Activated naive CD8-positive, alpha-beta T cell treated with anti-CD3 and anti-CD28 coated beads, Interleukin-2, amount 10 ng/mL, durations not matched to agents 7 days and 5 days (primary cell): ENCODE measurements at places on chromosomes 3 and 15.

DNA sequence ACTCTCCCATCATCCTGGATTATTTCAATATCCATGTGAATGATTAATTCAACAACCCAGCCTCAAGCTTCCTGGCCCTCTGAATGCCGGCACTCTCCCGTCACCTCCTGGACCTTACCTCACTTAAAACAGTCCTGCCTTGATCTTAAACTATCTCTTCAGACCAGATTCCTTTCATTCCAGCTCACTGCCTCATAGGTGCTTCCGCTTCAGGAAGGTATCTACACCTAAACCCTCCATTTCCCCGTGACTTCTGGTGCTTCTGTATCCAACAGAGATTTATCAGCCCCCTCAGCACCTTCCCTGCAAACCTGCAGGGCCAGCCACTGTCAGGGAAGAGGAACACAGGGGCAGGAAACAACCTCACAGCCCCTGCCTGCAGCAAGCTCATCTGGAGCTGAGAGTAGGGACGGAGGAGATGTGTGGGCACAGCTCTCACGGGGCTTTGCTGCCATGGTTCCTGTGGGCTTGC lies 98.9 kb upstream of the TJP1 start:
- no peak for DNase-seq
- no peak overlapping the region for H3K27ac ChIP-seq
- no peak overlapping the region for H3K4me3 ChIP-seq
- H3K27me3 ChIP-seq = peaks cover 28% of the 10 kb centered on the region

GRCh38 chr3:112464264-112464663 lies 35.0 kb downstream of the BTLA start:
- H3K4me1 ChIP-seq = peaks cover 73% of the 10 kb centered on the region
- H3K4me3 ChIP-seq = peak overlapping the region; percentile 73
- peak overlapping the region; percentile 90 for H3K27ac ChIP-seq
- DNase-seq = no peak
- H3K36me3 ChIP-seq = peaks cover 53% of the 10 kb centered on the region

DNA sequence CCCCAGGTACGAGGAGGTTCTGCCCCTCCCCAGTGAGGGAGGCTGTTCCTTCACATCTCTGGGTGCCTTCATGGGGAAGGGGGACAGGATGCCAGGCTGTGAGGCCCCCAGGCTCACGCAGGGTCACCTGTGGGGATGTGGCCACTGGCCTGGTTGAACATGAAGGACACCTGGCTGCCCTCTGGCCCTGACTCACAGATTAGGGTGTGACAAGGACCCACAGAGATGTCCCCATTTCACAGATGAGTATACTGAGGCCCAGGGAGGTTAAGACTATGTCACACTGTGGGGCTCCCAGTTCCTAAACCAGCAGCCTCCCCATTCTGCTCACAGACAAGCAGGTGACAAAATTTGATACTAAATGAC lies 42.4 kb downstream of the PCSK6 start:
- no peak for DNase-seq
- no peak overlapping the region for H3K4me3 ChIP-seq
- H3K4me1 ChIP-seq = peaks cover 1% of the 10 kb centered on the region
- H3K36me3 ChIP-seq = no peaks in the 10 kb centered on the region
- no peak overlapping the region for H3K27ac ChIP-seq
- peaks cover 4% of the 10 kb centered on the region for H3K27me3 ChIP-seq

DNA sequence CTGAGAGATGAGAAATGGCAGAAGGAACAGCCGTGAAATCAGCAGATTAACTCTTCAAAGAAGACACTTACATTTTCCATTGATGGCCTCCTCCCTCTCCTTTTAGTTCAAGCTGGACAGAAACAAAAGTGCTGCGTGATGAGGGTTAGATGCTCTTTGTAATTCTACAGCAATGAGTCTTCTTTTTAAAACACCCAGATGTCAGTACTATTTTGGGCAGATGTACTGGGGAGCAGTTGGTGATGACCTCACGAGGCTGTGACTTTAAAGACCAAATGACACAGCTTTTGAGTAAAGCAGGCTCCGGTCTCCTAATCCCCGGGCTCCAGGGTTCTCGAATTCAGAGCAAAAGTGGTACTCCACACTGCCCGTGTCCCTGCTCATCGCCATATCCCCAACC lies 198.2 kb downstream of the SLCO3A1 start:
- peaks cover 1% of the 10 kb centered on the region for H3K4me1 ChIP-seq
- DNase-seq = no peak
- no peaks in the 10 kb centered on the region for H3K27me3 ChIP-seq
- H3K36me3 ChIP-seq = no peaks in the 10 kb centered on the region
- H3K27ac ChIP-seq = no peak overlapping the region

- no peak overlapping the region for H3K27ac ChIP-seq
- no peak for DNase-seq
- H3K27me3 ChIP-seq = peaks cover 35% of the 10 kb centered on the region
- no peaks in the 10 kb centered on the region for H3K36me3 ChIP-seq
- H3K4me1 ChIP-seq = no peaks in the 10 kb centered on the region
Observed at GRCh38 chr3:113265231-113265630, 53.9 kb downstream of the BOC start.

DNA sequence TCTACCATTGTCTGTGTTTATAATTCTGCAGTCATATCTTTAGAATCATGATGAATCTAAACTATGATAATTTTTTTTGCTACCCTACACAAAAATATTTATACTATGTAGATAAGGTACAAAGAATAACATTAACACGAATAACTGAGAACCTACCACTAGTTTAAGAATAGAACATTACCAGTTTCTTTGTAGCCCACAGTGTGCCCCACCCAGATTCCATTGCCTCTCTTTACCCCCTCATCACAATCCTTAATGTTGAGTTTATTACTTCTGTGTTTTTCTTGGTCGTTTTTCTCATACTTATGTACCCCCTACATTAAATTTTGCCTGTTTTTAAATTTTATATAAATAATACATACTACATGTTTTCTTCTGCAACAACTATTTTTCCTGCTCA lies 140.5 kb downstream of the BBX start:
- H3K27me3 ChIP-seq = no peaks in the 10 kb centered on the region
- no peak for DNase-seq
- H3K4me1 ChIP-seq = peaks cover 14% of the 10 kb centered on the region
- H3K27ac ChIP-seq = no peak overlapping the region

DNA sequence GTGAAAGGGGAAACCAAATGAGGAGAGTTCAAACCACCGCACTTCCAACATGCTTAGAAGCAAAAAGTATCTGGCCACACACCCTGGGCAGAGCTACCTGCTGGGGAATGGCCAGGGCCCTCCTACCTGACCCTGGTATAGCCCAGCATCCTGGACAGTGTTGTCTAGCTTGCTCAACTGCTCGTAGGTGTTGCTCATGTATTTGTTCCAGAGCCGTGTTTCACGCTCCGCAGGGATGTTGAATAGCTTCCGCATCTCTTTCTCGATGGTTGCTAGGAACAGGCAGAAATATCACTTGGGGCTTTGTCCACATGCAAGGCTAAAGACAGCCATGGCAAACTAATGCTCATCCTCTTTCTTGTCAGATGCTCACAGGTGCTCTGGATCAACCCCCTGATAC lies 15.1 kb downstream of the USP4 start:
- no peak overlapping the region for H3K27ac ChIP-seq
- no peak for DNase-seq
- H3K4me1 ChIP-seq = no peaks in the 10 kb centered on the region
- H3K4me3 ChIP-seq = no peak overlapping the region
- H3K27me3 ChIP-seq = no peaks in the 10 kb centered on the region
- H3K36me3 ChIP-seq = peaks cover 35% of the 10 kb centered on the region

GRCh38 chr3:9339761-9340471 lies 22.9 kb upstream of the THUMPD3 start:
- no peaks in the 10 kb centered on the region for H3K36me3 ChIP-seq
- DNase-seq = no peak
- H3K27me3 ChIP-seq = no peaks in the 10 kb centered on the region

GRCh38 chr3:46466871-46467403 lies 2.2 kb upstream of the LTF start:
- no peak overlapping the region for H3K27ac ChIP-seq
- no peak for DNase-seq
- peaks cover 56% of the 10 kb centered on the region for H3K27me3 ChIP-seq
- no peak overlapping the region for H3K4me3 ChIP-seq

DNA sequence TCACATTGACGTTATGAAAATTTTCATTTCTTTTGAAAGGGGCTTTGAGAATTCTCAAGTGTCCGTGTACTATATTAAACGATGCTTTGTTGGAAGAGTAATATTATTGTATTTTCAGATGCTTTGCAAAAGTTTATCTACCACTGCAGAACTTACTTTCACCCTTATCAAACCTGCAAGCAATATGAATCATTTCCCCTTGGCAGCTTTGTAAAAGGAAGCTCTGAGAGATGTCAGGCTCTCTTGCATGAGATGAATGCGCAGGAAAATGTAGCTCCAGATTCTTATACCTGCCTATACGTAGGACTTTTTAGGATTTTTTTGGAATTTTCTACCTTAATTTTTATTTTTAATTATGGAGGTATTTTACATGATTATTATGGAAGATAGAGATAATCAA lies 34.5 kb downstream of the GPD1L start:
- no peak overlapping the region for H3K4me3 ChIP-seq
- H3K27me3 ChIP-seq = peaks cover 2% of the 10 kb centered on the region
- peaks cover 29% of the 10 kb centered on the region for H3K36me3 ChIP-seq
- no peak overlapping the region for H3K27ac ChIP-seq
- H3K4me1 ChIP-seq = peaks cover 21% of the 10 kb centered on the region

GRCh38 chr3:136141291-136141785 lies 54.8 kb downstream of the MSL2 start:
- H3K4me1 ChIP-seq = peaks cover 7% of the 10 kb centered on the region
- H3K27me3 ChIP-seq = no peaks in the 10 kb centered on the region
- H3K27ac ChIP-seq = peak overlapping the region; percentile 2

GRCh38 chr15:95469496-95470000 lies 861.0 kb upstream of the NR2F2 start:
- H3K4me1 ChIP-seq = no peaks in the 10 kb centered on the region
- no peak overlapping the region for H3K27ac ChIP-seq
- H3K4me3 ChIP-seq = no peak overlapping the region
- no peak for DNase-seq

- H3K4me3 ChIP-seq = no peak overlapping the region
- no peak overlapping the region for H3K27ac ChIP-seq
- H3K4me1 ChIP-seq = peaks cover 3% of the 10 kb centered on the region
- no peaks in the 10 kb centered on the region for H3K36me3 ChIP-seq
- DNase-seq = no peak
Observed at GRCh38 chr15:93289941-93290617, 201.1 kb upstream of the RGMA start.

- H3K27me3 ChIP-seq = no peaks in the 10 kb centered on the region
- H3K4me3 ChIP-seq = no peak overlapping the region
- peaks cover 6% of the 10 kb centered on the region for H3K36me3 ChIP-seq
- H3K4me1 ChIP-seq = no peaks in the 10 kb centered on the region
- no peak for DNase-seq
Observed at GRCh38 chr3:132629928-132630327, 29.7 kb downstream of the ACAD11 start.

- H3K36me3 ChIP-seq = peaks cover 26% of the 10 kb centered on the region
- DNase-seq = no peak
- no peaks in the 10 kb centered on the region for H3K4me1 ChIP-seq
- no peaks in the 10 kb centered on the region for H3K27me3 ChIP-seq
- no peak overlapping the region for H3K27ac ChIP-seq
Observed at GRCh38 chr15:88529021-88529630, 17.4 kb downstream of the DET1 start.

- peaks cover 2% of the 10 kb centered on the region for H3K4me1 ChIP-seq
- peaks cover 5% of the 10 kb centered on the region for H3K36me3 ChIP-seq
- DNase-seq = no peak
- H3K4me3 ChIP-seq = no peak overlapping the region
Observed at GRCh38 chr3:66411961-66412887, 88.6 kb downstream of the LRIG1 start.

DNA sequence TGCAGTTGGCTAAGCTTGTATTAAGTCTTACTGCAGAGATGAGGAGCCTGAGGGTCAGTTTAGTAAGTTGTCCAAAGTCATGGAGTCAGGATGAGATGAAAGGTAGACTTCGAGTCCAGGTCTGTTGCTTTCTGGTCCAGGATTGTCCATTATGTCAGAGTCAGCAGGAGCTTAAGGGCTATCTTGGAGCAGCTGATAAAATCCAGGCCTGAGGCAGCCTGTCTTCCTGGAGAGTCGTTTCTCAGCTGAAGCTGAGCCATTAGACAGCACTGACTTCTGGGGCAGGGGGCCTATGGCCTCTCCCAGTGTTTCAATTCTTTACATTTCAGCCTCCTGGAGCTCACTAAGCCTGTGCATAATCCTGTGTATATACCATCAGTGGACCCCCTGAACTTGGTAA lies 219.5 kb upstream of the GAP43 start:
- H3K4me1 ChIP-seq = no peaks in the 10 kb centered on the region
- no peaks in the 10 kb centered on the region for H3K27me3 ChIP-seq
- no peak overlapping the region for H3K4me3 ChIP-seq
- no peaks in the 10 kb centered on the region for H3K36me3 ChIP-seq
- no peak for DNase-seq

- DNase-seq = no peak
- no peaks in the 10 kb centered on the region for H3K27me3 ChIP-seq
- H3K4me1 ChIP-seq = no peaks in the 10 kb centered on the region
- no peak overlapping the region for H3K4me3 ChIP-seq
- H3K27ac ChIP-seq = no peak overlapping the region
Observed at GRCh38 chr3:118369892-118370491, 664.7 kb downstream of the IGSF11 start.

DNA sequence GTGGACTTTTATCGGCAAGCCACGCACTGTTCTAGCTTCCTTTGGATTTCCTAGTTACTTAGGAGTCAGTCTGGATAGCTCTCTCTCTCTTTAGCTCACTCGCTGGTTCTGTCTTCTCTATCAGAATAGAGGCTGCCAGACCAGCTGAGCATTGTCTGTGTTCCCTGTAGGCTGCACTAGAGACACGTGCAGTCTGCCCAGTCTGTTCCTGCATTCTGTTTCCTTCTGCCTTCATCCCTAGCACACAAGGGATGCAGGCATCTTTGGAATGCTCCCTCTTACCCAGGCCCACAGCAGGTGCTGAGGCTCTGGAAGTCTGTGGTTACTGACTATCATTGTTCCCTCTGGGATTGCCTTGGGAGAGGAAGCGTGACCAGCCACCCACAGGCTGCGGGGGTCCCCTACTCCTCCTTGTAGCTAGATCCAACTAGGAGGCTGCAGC lies 322.8 kb downstream of the ZNF621 start:
- no peaks in the 10 kb centered on the region for H3K36me3 ChIP-seq
- no peak for DNase-seq
- peaks cover 2% of the 10 kb centered on the region for H3K4me1 ChIP-seq
- H3K4me3 ChIP-seq = no peak overlapping the region

DNA sequence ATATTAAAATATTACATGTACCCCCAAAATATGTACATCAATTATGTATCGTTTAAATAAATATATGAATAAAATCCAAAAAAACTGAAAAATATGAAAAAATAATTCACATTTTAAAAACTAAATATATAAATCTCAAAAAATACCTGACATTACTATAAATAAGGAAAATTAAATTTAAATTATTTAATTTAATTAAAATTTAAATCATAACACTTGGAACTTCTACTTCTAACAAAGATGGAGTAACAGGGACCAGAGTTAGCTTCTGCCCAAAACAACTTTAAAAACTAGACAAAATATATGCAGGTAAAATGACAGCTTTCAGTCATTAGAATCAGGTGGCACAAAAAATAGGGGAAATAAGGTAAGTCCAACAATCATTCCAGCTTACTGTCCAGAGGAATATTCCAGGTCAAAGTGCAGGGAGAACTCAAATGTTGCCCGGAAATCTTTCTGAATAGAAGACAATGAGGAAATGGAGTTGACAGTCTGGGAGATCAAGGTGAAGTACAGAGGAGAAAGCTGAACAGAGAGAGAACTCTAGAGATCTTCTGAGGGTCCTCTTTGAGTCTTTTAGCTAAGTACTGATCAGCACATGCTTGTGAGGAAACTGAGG lies 207.7 kb upstream of the ATP11B start:
- no peaks in the 10 kb centered on the region for H3K27me3 ChIP-seq
- no peaks in the 10 kb centered on the region for H3K36me3 ChIP-seq
- no peak for DNase-seq
- H3K4me1 ChIP-seq = no peaks in the 10 kb centered on the region
- no peak overlapping the region for H3K27ac ChIP-seq
- H3K4me3 ChIP-seq = no peak overlapping the region
